Globus pallidus (tissue), 1 donor: ENCODE measurements at places on chromosomes 5 and 9.

GRCh38 chr5:76473661-76474060 is 70.6 kb downstream of the IQGAP2 start:
- DNase-seq: no peak

DNA sequence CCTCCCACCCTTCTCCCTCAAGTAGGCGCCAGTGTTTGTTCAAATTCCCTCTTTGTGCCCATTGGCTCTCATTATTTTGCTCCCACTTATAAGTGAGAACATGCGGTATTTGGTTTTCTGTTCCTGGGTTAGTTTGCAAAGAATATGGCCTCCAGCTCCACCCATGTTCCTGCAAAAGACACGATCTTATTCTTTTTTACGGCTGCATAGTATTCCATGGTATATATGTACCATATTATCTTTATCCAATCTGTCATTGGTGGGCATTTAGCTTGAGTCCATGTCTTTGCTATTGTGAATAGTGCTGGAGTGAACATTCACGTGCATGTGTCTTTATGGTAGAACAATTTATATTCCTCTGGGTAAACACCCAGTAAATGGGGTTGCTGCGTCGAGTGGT is 63.0 kb upstream of the OTULINL start:
- DNase-seq: no peak

DNA sequence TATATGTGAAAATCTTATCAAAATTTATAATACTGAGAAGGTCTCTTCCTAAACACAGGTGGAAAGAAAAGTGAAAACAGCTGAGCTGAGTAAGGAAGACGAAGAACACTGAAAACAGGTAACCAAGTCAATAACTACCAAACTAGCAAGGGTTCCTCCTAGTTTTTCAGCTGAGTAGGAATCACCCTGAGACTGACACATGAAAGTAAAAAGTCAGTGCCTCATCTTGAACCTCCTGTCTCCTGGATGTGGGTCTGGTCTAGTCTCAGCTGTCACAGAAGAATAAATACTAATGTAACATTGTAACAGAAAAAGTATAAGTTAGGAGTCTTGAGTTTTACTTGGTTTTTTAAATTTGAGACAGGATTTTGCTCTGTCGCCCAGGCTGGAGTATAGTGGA is 121.0 kb downstream of the MEF2C start:
- no peak for DNase-seq

DNA sequence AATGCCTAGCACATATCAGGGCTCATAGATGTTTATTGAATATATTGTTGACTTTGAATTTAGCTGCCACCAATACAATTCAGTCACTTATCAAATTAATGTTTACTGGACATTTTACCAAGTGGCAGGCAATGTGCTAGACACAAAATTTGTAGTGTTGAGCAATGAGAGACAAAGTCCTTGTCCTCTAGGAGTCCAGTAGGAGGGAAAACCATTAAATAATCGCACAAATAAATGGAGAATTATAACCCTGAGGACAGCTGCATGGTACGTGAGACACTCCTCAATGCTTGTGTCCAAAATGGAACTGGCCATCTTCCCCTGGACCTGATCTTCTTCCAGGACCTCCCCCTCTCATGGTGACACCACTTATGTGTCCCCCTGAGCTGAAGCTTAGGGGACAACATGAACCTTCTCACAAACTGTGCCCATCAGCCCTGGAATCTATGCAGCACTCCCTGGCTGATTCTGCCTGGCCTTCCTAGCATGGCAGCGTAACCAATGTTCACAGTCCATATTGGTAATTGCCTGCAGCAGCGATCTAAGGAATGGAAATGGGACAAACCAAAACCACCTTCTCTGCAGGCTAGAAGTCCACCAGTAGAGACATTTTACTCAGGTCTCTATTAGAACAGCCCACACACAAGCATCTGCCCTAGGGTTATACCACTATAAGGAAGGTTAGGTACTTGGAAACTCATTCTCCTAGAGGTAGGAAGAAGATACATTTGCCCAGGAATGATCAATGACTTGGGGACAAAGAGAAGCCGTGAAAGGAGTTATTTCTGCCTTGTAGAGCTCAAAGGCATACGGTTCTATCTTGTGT is 75.5 kb downstream of the FGF1 start:
- no peak for DNase-seq

GRCh38 chr9:94805585-94805984 is 79.1 kb downstream of the AOPEP start:
- peak; percentile 60 for DNase-seq

- DNase-seq: no peak
These were observed 217.6 kb downstream of the NFIB start for GRCh38 chr9:14096258-14096922.

DNA sequence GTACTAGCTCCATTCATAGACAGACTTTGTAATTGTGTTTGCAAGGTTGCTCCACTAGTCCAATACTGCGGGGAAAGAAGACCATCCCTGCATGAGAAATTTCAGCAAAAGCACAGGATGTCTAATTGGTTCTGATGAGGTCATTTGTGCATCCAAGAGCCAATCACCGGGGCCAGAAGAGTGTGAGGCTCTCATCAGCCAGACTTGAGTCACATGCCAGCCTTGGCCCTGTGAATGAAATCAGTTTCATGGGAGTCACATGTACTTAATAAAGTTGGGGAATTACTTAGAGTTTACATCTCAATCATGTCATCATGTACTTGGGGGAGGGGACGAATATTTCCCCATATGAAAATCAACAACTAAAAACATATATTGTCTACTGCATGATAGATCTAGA is 1236.0 kb downstream of the MAT2B start:
- DNase-seq: no peak

DNA sequence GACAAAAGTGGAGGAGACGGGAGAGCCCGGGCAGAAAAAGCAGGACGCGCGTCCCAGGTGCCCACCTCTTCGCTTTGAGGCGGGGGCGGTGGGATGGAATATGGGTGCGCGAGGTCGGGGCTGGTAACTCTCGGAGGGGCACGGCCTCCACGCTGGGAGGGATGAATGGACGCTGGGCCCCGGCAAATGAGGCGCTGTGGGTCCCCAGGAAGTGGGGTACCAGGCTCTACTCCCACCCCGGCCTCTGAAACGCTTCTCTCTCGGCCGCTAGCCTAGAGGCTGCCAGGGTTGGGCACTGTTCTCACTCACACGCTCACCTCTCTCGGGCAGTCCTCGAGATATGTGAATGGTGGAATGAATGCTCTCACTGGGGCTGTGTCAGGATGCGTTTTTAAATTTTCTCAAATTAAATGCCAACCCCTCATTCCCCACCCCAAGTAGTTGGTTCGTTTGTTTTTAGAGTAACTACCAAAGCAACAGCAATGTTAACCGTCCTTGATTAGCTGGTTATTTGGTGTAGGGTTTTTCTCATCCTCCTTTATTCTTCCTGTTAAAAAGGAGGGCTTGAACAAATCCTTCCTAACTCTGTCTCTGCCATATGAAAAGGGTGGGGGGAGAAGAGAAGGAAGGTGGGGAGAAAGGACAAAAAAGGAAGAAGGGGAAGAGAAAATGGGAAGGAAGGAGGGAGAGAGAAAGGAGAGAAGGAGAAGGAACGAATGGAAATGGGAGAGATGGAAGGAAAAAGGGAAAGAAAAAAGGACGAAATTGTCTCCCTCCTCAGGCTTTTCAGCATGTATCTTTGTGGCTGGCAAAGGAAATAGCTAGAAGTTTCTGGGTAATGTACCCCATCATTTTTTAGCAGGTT is 1.3 kb upstream of the EBF1 start:
- DNase-seq: no peak

- no peak for DNase-seq
These were observed 6.2 kb downstream of the FER start for GRCh38 chr5:108753877-108754276.

DNA sequence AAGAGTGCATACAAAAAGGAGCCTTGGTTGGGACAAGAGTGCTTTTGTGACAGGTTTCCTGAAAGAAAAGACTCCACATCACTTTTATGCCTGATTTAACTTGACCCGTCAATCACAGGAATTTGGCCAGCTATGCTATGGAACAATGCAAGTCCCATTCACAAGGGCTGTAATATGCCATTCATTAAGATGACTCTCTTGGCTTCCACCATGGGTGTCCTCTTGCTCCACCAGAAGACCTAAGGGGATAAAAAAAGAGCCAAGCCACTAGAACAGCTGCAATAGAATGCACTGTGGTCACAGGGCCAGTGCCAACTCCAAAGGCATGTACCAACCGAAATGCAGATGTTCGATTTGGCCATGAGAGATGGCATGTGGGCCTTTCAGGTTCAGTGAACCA is 480.1 kb upstream of the MPDZ start:
- no peak for DNase-seq

- no peak for DNase-seq
These were observed 33.5 kb downstream of the INSYN2B start for GRCh38 chr5:169946743-169947295.

- DNase-seq: no peak
These were observed 19.2 kb downstream of the DOCK2 start for GRCh38 chr5:169656125-169656901.

- DNase-seq: no peak
These were observed 2.1 kb upstream of the GLIS3 start for GRCh38 chr9:4301971-4302427.

DNA sequence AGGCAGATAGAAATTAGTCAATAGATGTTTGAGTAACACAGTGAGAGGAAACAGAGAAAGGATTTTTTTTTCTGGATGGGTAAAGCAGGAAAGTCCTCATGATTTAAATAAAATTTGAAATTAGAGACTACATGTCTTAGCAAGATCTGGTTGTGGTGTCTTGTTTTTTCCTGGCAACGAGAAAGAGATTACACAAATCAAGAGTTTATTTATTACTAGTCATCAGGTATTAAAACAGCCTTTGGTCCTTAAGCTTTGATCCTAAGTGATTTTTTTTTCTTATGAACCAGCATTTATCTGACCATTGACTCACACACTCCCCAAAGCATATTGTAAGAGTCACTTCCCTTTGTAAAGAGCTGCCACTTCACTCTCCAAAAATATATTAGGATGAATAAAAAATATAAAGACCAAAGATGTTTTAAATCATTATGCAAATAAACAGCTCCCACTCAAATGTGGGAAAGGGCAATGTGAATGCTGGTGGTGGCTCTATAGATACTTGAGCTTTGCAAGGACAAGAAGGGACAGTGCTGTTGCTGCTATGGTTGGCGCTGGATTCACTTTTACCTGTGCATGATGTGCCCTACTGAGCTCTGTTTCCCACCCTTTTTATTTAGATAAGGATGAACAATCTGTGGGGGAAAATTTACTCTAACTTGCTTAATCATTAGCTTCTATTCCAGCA is 1726.5 kb downstream of the MAT2B start:
- DNase-seq: no peak

GRCh38 chr5:1101961-1102713 is 9.7 kb downstream of the SLC12A7 start:
- DNase-seq: no peak

DNA sequence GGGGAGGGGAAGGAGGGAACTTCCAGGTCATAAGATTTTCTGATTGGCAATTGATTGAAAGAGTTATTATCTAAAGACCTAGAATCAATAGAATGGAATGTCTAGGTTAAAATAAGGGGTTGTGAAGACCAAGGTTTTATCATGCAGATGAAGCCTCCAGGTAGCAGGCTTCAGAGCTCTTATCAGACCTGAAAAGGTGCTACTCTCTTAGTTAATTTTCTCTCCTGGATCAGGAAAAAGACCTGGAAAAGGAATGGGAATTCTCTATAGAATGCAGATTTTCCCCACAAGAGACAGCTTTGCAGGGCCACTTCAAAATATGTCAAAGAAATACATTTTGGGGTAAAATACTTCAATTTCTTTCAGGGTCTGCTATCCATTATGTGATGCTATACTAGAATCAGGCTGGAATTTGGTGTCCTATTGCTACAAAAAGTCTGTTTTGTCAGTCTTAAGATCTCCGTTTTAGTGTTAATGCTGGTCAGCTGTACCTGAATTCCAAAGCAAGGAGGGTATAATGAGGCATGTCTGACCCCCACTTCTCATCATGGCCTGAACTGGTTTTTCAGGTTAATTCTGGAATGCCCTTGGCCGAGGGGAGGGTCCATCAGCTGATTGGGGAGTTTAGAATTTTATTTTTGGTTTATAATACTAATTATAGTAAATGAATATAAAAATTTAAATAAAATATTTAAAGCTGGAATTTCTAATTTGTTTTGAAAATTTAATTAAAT is 16.6 kb upstream of the STOM start:
- no peak for DNase-seq

- no peak for DNase-seq
These were observed 59.3 kb upstream of the SELENOP start for GRCh38 chr5:42870882-42871418.

DNA sequence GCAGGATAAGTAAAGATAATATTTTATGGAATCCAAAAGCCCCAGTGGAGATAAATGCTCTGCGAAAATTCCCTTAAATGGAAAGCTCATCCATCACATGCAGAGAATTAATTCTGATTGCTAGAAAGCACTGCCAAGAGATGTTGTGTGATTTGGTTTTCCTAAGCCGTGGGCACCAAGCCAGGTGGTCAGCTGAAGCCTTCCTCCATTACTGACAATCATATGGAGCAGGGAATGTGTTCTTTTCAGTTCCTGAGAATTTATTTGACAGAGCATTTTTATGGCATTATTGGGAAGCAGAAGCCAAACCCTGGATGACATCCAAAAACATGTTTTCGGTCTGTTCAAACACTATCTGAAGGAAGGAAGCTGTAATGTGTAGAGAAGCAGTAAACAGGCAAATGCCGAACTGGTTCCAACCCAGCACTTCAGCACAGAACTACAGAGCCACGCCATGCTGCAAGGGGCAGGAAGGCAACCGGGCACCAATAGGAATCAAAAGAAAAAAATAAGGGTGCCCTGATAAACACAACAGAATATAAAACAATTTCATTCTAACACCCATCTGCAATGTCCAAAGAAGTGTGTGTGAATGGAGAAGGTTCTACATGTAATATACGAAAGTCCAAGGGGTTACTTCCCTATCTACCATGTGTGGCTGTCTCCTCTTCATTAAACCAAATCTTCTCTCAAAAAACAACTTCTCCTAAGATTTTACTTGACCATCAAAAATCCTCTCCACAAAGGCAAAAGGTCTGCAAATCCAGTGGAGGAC is 12.3 kb downstream of the ARSB start:
- no peak for DNase-seq

DNA sequence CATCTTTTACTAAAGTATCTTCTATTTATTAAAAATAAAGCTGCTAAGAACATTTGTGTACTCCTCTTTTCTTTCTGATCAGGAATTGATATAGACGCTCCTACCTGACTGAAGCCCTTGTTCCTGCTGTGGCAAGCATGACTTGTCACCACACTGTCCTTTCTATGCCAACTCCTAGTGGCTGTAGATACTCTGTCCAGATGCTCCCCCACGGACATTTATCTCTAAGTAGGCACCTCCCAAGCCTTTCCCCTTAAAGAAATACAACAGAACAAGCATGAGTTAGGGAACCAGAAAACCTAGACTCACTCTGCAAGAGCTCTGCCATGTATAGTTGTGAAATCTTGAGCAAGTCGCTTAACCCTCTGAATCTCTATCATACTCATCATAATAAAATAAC is 53.2 kb downstream of the FAM114A2 start:
- no peak for DNase-seq
